Adrenal gland (tissue), 19 donors: ENCODE measurements at places on chromosomes 5 and 9. TPM values are rescaled to one million over a fixed set of nuclear protein-coding genes. Genes with fewer than 3 reads are reported as not detected.
A peak's percentile ranks its signal among the peaks of the same experiment; 100 is the strongest.

MTMR12 gene
- polyA plus RNA-seq = 18.4 TPM

ANKRD18B gene
- not detected for polyA plus RNA-seq

LOX gene
- 2.5 TPM for polyA plus RNA-seq

SEC61B gene
- polyA plus RNA-seq = 206 TPM

SLC34A3 gene
- polyA plus RNA-seq = not detected

ACOT12 gene
- not detected for polyA plus RNA-seq

DNA sequence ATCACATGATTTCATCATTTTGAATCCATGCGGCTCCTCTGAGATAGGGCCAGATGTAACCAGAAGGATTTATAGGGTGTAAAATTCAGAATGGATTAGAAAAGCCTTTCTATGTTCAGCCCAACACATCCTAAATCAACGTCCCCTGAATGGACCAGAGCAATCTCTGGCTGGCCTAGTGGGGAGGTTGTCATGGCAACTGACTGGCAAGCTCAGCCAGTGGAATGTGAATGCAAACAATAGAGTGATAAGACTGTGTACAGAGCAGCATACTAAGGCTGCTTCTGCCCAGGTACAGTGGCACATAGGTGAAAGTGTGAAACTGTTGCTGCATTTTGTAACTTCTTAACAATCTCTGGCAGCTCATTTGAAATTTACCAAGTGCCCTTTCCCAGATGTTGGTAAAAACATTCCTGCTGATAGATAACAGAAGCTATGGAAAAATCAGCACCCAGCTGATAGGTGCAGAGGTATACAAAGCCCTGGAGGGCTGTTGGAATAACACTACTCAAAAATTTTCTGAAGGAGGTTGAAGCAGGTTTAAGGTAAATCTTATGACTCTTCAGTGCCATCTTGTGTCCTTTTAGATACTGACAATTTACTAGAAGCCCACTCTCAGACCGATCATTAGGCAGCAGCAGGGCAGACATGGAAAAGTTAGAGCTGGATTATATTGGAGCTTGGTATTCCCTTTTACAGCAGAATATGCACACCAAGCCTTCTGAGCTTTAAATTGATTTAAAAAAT, 267.2 kb downstream of the RAB3C start:
- no peaks in the 10 kb centered on the region for H3K4me1 ChIP-seq
- no peak overlapping the region for H3K27ac ChIP-seq
- no peak overlapping the region for H3K4me3 ChIP-seq
- no peaks in the 10 kb centered on the region for H3K36me3 ChIP-seq
- no peaks in the 10 kb centered on the region for H3K27me3 ChIP-seq
- DNase-seq = no peak

GRCh38 chr9:6614489-6614888, 31.0 kb downstream of the GLDC start:
- no peak for DNase-seq
- H3K27me3 ChIP-seq = no peaks in the 10 kb centered on the region
- H3K36me3 ChIP-seq = no peaks in the 10 kb centered on the region
- H3K27ac ChIP-seq = no peak overlapping the region

GRCh38 chr5:179266291-179267070, 78.8 kb downstream of the ADAMTS2 start:
- no peaks in the 10 kb centered on the region for H3K27me3 ChIP-seq
- peak overlapping the region; percentile 89 for H3K27ac ChIP-seq
- peak; percentile 14 for DNase-seq

DNA sequence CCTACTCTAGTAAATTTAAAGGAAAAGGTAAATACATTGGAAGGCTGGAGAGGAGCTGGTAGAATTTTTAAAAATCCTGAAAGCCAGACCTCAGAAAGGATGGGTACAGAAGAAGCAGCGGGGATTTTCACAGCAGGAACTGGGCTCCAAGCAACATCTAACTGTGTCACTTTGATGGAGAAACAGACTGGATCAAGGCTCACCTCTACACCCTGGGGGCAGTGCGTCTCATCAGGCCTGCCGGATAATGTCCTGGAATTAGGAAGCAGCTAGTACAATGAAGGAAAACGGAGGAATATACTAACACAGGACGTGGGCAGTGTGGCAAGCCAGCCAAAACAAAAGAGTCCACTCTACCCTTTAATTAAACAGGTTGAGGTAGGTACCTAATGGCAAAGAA, 463.6 kb downstream of the TAF11L14 start:
- H3K27ac ChIP-seq = no peak overlapping the region
- H3K27me3 ChIP-seq = no peaks in the 10 kb centered on the region
- no peaks in the 10 kb centered on the region for H3K4me1 ChIP-seq
- no peak for DNase-seq
- H3K4me3 ChIP-seq = no peak overlapping the region
- H3K36me3 ChIP-seq = no peaks in the 10 kb centered on the region

DNA sequence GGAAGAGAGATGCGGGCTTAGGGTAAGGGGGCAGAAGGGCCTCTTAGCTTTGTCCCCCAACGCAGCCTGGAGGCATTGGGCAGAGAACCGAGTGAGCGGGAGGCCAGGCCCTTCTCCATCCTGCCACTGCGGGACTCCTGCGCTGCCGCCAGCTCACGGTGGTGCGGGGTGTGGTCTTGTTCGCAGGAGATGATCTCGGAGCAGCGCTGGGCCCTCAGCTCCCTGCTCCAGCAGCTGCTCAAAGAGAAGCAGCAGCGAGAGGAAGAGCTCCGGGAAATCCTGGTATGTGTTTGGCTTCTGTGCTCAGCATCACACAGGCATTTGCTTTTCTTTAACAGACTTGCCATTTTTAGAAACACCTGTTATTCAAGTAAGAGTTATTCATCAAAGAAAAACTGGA, 41.3 kb downstream of the LRSAM1 start:
- H3K27ac ChIP-seq = no peak overlapping the region
- H3K27me3 ChIP-seq = no peaks in the 10 kb centered on the region
- H3K36me3 ChIP-seq = no peaks in the 10 kb centered on the region
- H3K4me1 ChIP-seq = peaks cover 24% of the 10 kb centered on the region

DNA sequence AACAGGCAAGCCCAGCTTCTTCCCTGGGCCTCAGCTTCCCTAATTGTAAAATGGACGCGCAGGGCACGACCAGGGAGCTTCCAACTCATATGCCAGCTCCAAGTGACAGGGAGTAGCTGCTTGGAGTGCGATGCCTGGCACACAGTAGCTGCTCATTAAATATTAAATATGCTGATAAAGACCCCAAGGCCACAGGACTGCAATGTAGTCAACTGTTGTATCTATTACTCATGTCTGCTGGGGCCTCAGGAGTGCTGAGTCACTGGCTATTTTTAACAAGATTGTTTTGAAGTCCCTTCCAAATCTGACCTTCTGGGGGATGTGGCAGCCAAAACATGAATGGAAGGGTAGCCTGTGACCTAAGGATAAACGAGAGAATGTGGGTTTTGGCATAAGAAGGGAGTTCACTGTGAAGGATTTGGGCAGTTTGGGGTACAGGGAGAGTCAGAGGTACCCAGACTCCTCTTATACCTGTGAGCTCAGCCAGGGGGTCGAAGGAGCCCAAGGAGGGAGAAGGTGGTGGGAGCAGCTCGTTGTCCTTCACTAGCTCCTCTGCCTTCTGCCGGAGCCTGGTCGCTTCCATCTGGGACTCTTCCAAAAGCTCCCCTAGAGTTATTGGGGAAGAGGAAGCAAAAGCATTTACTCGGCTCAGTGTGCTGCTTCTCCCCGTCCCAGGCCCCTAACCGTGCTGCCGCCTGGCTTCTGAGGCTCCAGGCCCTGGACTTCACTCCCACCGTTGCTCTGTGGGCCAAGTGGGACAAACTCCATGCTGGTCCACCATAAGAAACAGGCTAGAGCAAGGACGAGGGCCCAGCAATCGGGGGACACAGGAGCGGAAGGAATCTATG, 17.5 kb downstream of the TNIP1 start:
- DNase-seq = peak; percentile 84
- no peaks in the 10 kb centered on the region for H3K27me3 ChIP-seq
- H3K27ac ChIP-seq = peak overlapping the region; percentile 31
- H3K4me1 ChIP-seq = peaks cover 61% of the 10 kb centered on the region
- H3K4me3 ChIP-seq = no peak overlapping the region
- peaks cover 24% of the 10 kb centered on the region for H3K36me3 ChIP-seq

DNA sequence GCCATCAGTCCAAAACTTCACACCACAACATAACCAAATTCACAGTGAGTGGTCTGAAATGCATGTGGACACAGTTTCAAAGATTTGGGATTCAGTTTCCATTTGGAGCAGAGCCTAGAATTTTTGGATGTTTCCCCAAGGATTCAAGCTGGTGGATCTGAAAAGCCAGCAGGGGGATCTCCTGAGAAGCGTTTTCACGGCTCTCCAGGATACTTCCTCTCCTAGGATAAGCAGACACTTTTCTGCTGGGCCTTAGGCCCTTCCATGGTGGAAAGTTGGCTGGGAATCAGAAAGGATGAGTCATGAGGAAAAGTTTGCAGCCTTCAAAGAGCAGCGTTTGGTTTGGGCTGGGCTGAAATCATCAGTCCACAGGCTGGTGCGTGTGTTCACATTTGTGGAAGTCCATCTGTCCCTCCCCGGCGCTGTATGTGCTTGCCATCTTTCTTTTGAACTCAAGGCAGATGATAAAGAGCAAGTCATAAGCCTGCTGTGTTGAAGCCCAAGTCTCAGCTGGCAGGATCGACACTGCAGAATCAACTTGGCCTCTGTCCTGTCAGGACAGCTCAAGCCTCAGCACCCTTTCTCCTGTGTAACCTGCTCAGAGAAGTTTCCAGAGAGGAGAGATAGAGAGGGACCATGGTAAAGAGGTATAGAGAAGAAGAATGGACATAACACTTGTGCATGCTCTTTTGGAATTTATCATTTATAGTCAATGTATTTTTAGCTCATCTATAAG, 152.6 kb upstream of the MSX2 start:
- peak; percentile 79 for DNase-seq
- no peak overlapping the region for H3K4me3 ChIP-seq
- H3K27me3 ChIP-seq = peaks cover 3% of the 10 kb centered on the region
- H3K36me3 ChIP-seq = no peaks in the 10 kb centered on the region
- H3K27ac ChIP-seq = peak overlapping the region; percentile 45

- no peak overlapping the region for H3K27ac ChIP-seq
- H3K4me3 ChIP-seq = no peak overlapping the region
- DNase-seq = no peak
- H3K27me3 ChIP-seq = no peaks in the 10 kb centered on the region
- H3K36me3 ChIP-seq = no peaks in the 10 kb centered on the region
Observed at GRCh38 chr9:131875828-131876485, 136.1 kb upstream of the RAPGEF1 start.

DNA sequence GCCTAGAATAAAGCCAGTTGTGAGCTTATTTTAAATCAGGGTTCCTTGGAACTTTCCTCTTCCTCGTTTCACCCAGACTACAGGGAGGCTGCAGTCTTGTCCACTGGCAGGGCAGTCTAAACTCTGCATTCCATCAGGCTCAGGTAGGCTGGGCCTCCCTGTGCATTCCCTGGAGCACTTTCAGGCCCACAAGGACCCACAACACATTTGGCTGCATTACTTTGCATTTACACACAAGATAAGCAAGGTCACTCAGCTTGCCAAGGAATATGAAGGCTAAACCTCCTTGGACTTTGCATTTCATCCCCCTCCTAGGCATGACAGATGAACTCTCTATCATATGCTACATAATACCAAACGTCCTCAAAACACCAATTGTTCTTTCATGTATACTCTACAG, 104.2 kb downstream of the MARCHF3 start:
- no peaks in the 10 kb centered on the region for H3K36me3 ChIP-seq
- no peak overlapping the region for H3K4me3 ChIP-seq
- no peak for DNase-seq
- no peaks in the 10 kb centered on the region for H3K27me3 ChIP-seq

GRCh38 chr5:57054671-57055070, 102.7 kb upstream of the MIER3 start:
- H3K36me3 ChIP-seq = no peaks in the 10 kb centered on the region
- H3K27ac ChIP-seq = no peak overlapping the region
- no peak for DNase-seq
- no peaks in the 10 kb centered on the region for H3K4me1 ChIP-seq
- no peak overlapping the region for H3K4me3 ChIP-seq

DNA sequence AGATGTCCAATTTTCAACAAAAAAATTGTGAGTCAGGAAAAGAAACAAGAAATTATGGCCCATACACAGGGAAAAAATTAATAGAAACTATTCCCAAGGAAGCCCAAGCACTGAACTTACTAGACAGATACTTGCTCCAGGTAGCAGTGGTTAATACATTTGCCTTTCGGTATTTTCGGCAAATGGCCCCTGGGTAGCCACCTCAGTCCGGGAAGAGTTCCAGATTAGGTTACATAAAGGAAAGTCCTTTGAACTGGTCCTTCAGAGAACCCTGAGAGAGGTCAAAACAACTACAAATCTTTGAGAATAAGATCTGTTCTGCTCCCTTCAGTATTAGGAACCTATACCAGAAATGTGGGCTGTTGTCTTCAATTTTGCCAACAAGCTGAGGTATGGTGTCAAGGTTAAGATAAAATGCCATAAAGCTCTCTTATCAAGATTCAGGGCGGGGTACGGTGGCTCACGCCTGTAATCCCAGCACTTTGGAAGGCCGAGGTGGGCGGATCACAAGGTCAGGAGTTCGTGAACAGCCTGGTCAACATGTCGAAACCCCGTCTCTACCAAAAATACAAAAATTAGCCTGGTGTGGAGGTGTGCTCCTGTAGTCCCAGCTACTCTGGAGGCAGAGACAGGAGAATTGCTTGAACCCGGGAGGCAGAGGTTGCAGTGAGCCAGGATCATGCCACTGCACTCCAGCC, 343.4 kb downstream of the CWC27 start:
- H3K27ac ChIP-seq = no peak overlapping the region
- no peak overlapping the region for H3K4me3 ChIP-seq
- no peaks in the 10 kb centered on the region for H3K27me3 ChIP-seq
- H3K4me1 ChIP-seq = no peaks in the 10 kb centered on the region

- H3K36me3 ChIP-seq = no peaks in the 10 kb centered on the region
- no peak overlapping the region for H3K27ac ChIP-seq
- DNase-seq = no peak
- H3K4me3 ChIP-seq = no peak overlapping the region
- no peaks in the 10 kb centered on the region for H3K27me3 ChIP-seq
Observed at GRCh38 chr5:61576556-61576955, 244.5 kb downstream of the ZSWIM6 start.

DNA sequence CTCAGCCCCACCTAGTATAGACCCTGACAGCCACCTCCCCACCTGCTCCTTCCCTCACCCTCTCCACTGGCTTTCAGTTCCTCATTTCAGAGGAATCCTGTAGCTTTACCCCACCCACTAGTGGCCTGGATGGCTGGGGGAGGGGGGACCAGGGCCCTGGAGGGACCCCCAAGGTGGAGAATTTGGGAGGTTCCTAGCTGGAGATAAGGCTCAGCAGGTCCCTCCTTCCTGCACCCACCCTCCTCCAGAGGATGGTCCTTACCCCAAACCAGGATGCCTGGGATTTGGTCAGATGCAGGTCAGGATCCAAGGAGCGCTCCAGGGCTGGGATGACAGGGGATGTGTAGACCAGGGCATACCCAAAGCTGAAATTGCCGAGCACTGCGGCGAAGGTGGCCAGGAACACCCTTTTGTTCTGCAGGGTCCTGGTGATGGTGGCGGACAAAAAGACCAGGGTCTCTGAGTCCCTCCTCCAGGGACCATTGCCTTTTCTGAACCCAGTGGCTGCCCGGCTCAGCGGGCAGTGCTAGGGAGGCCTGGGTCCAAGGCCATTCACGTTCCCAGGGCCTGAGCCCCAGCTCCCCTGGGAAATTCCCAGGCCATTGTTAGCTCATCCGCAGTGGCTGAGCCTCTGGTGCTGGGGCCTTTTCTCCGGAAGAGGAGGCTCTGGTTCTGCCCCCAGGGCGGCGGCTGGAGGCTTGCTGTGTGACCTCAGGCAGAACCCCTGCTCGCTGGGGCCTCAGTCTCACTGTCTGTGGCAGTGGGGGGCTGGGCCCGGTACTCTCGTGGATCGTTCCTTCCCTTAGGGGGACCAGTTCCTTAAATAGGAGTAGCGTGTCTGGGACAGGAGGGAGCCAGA, 678 bp downstream of the SLC2A6 start:
- H3K36me3 ChIP-seq = no peaks in the 10 kb centered on the region
- DNase-seq = no peak
- H3K27ac ChIP-seq = no peak overlapping the region
- H3K27me3 ChIP-seq = no peaks in the 10 kb centered on the region
